ENCODE measurements at places on chromosomes 11 and 22. TPM values are rescaled to one million over a fixed set of nuclear protein-coding genes. Genes with fewer than 3 reads are reported as not detected.

DNA sequence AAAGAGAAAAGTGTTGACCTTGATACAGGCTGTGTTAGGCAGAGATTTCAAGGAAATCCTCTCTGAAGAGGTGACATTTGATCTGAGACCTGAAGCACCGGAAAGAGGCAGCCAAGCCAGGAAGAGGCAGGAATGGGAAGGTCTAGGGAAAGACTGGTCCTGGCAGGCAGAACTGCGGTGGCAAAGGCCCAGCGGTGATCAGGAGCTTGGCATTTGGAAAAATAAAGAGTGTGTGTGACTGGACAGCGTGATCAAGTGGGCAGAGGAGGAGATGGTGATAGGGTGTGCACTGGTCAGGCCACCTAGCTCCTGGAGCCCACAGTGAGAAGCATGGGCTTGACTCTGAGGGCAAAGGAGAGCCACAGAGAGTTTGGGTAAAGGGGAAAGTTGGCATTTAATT is 27.2 kb upstream of the GAB4 start:
- DNase-seq = no peak

DNA sequence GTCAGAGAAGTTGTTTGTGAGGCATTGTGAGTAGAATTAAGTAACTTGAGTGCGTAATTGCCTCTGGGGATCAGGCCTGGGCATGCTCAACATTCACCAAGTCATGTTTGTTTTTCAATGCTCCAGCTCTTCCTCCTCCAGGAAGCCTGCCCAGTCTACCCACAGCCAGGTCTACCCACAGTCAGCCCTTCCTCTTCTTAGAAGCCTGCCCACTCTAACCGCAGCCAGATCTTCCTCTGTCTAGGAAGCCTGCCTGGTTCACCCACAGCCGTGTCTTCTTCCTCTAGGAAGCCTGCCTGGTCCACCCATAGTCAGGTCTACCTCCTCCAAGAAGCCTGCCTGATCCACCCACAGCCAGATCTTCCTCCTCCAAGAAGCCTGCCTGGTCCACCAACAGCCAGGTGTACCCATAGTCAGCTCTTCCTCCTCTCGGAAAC is 25.0 kb downstream of the LRP5 start:
- DNase-seq = no peak

GRCh38 chr22:43681731-43682360 is 130.3 kb downstream of the EFCAB6 start:
- no peak for DNase-seq

- DNase-seq = no peak
Observed at GRCh38 chr11:79059141-79059540, 381.7 kb downstream of the TENM4 start.

DNA sequence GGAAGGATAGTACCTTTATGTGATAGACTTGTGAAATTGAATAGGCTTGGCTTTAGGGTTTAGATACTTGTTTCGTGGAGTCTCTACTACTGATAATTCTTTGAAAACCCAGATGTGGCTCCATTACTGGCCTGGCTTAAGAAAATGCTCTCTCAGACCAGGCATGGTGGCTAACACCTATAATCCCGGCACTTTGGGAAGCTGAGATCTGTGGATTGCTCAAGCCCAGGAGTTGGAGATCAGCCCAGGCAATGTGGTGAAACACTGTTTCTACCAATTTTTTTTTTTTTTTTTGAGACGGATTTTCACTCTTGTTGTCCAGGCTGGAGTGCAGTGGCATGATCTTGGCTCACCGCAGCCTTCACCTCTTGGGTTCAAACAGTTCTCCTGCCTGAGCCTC is 40.9 kb downstream of the ATG13 start:
- DNase-seq = peak; percentile 39

GRCh38 chr11:43708776-43709175 is 28.2 kb downstream of the HSD17B12 start:
- no peak for DNase-seq

DNA sequence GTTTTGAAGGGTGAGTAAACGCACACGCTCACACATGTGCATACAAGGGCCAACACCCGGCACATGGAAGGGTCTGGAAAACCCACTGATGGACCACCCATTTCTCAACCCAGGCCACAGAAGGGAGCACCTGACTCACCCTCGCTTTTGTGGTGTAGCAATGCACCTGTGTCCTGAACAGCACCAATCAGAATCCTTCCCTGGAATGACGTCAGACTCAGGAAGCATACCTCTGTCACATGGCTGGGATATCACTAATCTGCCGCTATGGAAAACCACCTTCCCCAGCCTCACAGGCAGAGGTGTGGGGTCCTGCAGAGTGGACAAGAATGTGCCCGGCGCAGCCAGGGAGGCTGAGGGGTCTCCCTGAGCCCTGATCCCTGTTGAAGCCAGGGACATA is 9.0 kb upstream of the OSM start:
- DNase-seq = no peak

GRCh38 chr11:119415966-119416365 is 7.0 kb downstream of the THY1 start:
- no peak for DNase-seq

- no peak for DNase-seq
Observed at GRCh38 chr22:39252461-39253434, 8.0 kb upstream of the PDGFB start.

- no peak for DNase-seq
Observed at GRCh38 chr11:7261578-7261977, 9.9 kb downstream of the SYT9 start.

GRCh38 chr11:1834779-1835670 is at the start of gene SYT8:
SYT8 (plus strand) TSS chr11:1834990; CDS start chr11:1835106, 116 bp downstream.
- no peak for DNase-seq

DNA sequence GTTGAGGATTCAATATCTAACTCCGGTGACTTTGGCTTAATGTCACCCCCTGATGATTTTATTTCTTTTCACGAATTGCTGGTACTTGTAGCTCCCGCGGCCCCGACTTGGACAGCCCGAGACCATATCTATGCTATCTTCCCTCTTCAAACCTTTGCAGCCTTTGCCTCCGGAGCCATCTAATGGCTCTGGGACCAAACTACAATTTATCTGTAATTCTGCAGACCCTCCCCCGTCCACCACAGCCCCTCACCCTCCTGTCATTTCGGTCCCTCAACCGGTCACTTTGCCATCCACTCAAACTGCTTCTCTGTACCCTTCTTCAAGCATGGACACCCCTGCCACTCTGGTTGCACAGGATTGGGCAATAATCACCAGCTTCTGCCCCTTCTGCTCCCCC is 25.7 kb upstream of the ALDH3B2 start:
- DNase-seq = no peak

- DNase-seq = no peak
Observed at GRCh38 chr11:109153836-109154235, 268.2 kb upstream of the C11orf87 start.

DNA sequence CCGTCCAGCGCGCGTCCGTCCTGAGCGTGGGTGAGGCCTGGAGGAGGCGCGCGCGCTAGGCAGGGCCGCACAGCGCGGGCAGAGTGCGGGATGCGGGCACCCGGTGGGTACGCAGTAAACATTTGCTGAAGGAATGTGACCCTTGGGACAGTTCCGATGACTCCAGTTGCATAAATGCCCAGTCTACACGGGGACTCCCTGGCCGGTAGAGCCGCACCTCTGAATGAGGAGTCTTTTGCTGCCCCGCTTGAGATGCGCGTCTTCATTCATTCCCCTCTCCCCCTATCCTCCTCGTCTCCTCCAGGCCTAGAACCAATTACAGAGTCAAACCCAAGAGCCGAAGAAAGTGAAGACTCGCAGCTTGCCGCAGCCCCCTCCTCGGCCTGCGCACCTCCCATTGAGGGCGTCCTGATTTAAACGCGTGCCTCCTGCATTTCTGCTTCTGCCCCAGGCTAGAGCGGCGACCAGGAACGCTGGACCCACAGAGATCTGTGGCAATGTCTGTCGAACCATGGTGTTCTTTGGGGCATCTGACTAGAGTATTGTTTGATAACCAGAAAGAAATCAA is 729 bp upstream of the CHKB start:
- no peak for DNase-seq

- no peak for DNase-seq
Observed at GRCh38 chr11:10503777-10504480, 37.1 kb downstream of the RNF141 start.

- DNase-seq = no peak
Observed at GRCh38 chr22:36233796-36234195, 5.5 kb downstream of the APOL2 start.

DNA sequence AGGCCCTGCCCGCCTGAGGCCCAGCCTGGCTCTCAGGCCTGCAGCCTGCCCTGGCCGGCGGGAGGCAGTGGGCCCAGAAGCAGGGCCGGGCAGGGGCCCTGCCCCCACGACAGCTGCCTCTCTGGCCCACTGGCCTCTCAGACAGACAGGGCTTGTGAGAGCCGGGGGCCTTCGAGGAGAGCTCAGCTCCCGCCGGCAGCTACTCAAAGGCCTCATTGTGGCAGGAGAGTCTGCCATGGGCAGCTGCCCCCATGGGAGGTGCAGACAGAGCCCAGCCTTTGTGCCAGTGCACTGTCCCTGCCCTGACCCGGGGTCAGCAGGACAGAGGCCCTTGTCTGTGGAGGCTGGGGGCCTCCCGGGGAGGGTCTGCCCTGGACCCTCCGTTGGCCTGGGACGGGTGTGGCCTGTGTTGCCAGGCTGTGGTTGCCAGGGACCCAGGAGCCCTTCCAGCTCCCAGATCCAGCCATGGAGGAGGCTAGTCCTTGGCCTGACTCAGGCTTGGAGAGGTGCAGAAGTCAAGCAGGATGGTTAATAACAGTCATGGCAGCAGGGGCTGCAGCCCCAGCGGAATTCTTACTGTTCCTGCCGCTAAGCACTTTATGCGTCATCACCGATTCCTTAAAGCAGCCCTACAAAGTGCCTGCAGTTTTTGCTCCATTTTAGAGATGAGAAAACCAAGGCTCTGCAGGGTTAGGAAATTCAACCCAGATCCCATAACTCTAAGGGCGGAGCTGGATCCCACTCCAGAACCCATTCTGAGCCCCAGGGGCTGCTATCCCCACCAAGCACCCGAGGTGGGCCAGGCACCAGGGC is 12.5 kb downstream of the FLRT1 start:
- DNase-seq = no peak

DNA sequence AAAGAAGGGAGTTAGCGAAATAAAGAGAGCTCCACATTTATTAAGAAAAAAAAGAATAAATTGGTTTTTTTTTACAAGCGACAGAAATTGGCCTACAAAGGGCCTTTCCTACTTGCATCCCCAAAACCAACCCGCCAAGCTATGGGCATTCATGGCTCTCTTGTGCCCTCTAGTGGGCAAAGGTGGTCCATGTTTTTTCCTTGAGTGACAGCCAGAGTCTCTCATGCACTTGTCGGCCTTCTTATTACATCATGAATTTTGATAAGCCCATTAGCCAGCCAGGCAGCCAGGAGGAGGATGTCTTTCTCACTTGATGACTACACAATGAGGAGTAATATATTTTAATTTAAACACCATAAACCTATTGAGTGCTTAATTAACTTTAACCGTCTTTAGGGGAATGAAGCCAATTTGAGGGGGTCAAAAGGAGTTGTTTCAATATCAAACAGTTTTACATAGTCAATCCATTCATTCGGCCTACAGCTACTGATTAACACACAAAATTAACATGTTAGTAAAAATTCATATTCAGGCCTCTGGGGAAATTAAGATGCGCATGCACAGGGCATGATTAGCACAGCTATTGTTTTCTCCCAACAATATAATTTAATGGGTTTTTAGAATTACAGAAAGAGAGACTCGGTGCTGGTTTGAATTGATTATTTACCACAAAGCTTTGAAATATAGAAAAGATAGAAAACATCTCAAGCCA is 85.5 kb downstream of the RCN1 start:
- peak; percentile 48 for DNase-seq

- DNase-seq = no peak
Observed at GRCh38 chr11:113082341-113082955, 121.2 kb downstream of the NCAM1 start.

- no peak for DNase-seq
Observed at GRCh38 chr22:19081351-19081750, 40.9 kb downstream of the DGCR2 start.

GRCh38 chr11:30889143-30889794 is 303.1 kb upstream of the MPPED2 start:
- no peak for DNase-seq

- no peak for DNase-seq
Observed at GRCh38 chr11:20066013-20066782, 94.1 kb downstream of the DBX1 start.

GRCh38 chr22:46542011-46542985 is 4.9 kb upstream of the CELSR1 start:
- no peak for DNase-seq

DNA sequence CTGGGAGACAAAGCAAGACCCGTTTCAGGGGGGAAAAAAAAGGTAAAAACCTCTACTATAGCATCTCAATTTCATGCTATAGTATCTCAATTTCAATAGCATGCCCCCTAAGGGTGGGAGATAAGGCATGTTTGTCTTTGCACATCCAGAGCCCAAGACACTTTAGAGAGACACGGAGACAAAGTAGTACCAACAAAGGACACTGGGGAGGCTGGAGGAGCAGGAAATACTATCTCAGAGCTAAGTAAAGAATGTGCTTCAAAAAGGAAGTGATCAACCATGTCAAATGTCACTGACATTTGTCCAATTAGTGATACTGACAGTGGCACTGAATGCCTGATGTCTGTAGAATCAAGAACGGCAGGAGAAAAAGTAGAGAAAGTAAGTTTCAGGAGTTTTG is 68.6 kb downstream of the RRAS2 start:
- DNase-seq = no peak

GRCh38 chr11:84890676-84891075 is 736.5 kb downstream of the DLG2 start:
- no peak for DNase-seq

- DNase-seq = no peak
Observed at GRCh38 chr11:76270389-76270788, 64.1 kb upstream of the WNT11 start.

- DNase-seq = no peak
Observed at GRCh38 chr22:43081968-43082367, 7.2 kb downstream of the TTLL1 start.

DNA sequence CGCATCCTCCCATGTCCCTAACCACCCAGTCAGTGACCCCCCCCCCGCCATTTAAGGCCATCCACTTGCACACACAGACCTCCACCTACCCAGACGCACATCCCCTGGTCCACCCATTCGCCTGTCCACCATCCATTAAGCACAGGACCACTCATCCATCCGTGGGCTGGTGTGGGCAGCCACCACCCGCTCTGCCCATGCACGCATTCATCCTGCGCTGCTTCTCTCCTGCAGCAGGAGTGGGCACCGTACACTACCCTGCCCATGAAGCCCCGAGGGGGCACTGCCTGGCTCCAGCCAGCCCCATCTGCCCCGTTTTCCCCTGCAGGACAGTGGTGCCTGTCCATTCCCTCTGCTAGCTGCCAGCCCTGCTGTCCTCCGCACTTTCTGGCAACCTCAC is 3.9 kb upstream of the SLC16A8 start:
- no peak for DNase-seq

The OR2D2 gene
- 0.09 TPM for polyA plus RNA-seq

The PLEKHB1 gene
- 0.61 TPM for polyA plus RNA-seq

The TOLLIP gene
- 24.3 TPM for polyA plus RNA-seq

The GSTT2 gene
- 1.1 TPM for polyA plus RNA-seq

The FDXACB1 gene
- polyA plus RNA-seq = 2.1 TPM

The ACTN3 gene
- 0.11 TPM for polyA plus RNA-seq

The ACO2 gene
- polyA plus RNA-seq = 44.4 TPM

The TECTA gene
- polyA plus RNA-seq = 0.37 TPM

The SCN2B gene
- not detected for polyA plus RNA-seq

Measured in AG04450 (cell line).